MG63 (cell line): ENCODE measurements at places on chromosomes 6 and 20. TPM values are rescaled to one million over a fixed set of nuclear protein-coding genes. Genes with fewer than 3 reads are reported as not detected.
A peak's percentile ranks its signal among the peaks of the same experiment; 100 is the strongest.

KCNQ5 gene
- 7.8 and 10.6 TPM in 2 replicates for total RNA-seq

TMEM74B gene
- total RNA-seq: not detected in 2 replicates

LY6G6C gene
- not detected in 2 replicates for total RNA-seq

MLN gene
- total RNA-seq: not detected in 2 replicates

DNA sequence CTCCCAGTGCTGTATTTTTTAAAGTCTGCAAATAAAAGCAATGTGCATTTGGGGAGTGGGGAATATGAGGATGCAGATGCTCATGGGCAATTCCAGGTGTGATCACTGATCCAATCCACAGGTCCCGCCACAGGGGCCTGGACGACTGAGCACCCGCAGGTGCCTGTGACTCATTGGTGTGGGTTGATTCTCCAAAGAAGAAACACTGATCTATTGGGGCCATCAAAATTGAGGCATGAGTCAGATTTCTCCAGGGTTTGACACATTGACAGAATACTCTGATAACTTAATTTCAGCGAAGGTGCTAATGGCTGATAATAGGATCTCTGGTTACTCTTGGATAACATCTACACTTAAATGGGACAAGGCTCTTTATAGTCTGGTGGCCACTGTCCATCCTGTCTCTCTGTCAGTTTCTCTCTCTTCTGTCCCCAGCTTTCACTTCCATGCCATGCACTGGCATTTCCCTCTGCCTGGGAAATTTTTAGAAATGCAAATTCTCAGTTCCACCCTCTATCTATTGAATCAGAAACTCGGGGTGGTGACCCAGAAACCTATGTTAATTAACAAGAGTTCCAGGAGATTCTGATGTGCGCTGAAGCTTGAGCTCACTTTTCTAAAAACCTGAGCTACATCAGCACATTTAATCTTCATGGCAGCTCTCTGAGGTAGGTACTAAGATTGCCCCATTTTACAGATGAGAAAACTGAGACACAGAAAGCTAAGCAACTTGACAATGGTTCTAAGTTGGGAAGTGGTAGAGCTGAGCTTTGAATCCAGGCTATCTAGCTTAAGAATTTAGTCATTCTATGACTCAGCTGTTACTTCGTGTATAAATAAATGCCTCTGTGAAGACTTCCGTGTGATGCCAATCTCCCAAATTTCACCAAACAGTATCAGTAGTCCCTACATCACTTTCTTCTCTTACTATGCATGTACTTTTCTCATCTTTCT, 10.2 kb upstream of the RCAN2 start:
- DNase-seq: no peak

DNA sequence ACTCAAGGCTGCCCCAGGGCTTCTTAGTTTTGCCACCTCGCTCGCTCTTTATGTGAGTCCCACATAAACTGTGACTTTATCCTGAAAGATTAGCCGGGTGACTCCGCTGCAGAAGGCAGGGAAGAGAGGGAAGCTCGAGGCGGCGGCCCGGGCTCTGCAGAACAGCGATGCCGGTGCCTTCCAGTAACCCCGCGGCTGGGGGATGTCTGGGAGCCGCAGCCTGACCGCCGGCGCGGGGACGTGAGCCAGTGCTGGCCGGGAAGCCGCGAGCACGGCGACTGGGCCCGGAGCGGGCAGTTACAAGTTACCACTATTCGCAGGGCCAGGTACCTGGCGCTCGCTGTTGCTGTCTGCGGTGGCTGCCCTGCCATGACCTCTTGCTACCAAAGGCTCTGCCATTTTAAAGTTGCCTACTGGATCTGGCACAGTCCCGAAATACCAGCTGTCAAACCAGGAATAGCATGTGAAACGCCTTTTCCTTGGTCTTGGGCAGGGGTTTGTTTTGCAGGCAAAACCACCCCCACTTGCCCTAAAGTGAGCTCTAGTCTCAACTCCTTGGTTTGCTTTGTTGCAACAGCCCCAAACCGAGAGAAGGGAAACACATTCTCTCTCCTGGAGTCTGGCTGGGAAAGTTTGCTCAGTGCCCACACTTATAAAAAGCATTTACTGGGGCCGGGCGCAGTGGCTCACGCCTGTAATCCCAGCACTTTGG, 124.0 kb upstream of the SLC2A12 start:
- peak; percentile 43 for DNase-seq

DNA sequence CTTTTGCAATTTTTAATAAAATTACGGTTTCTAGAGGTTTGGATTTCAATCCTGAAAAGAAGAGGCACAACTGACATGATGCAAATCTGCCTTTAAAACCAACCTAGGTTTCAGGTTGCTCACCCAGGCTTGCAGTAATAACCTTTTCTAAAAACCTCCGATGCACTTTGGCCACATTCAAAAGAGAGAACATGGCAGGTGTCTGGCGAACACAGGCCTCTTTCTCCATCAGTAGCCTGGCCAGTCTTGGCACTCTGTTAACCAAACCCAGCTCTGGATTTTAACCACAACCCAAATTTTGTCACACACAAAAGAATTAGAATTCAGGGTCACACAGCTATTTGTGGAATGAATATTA, 55.8 kb upstream of the MAFB start:
- no peak for DNase-seq

DNA sequence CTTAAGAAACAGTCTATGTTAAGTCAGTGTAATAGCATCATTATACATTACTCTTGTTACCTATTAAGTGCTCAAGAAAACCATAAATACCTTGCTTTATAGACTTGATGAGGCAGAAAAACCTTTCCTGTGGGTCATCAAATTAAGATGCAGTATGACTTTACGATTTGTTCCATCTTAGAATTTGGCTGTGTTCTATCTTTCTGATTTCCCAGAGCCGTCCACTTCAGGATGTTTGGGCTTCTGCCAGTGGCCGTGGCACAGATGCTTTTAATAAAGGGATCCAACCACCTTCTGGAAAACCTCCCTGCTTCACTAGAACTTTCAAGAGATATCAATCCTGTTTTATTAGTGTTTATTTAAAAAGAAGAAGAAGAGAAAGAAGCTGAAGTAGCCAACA, 71.2 kb downstream of the PDE7B start:
- peak; percentile 53 for DNase-seq

DNA sequence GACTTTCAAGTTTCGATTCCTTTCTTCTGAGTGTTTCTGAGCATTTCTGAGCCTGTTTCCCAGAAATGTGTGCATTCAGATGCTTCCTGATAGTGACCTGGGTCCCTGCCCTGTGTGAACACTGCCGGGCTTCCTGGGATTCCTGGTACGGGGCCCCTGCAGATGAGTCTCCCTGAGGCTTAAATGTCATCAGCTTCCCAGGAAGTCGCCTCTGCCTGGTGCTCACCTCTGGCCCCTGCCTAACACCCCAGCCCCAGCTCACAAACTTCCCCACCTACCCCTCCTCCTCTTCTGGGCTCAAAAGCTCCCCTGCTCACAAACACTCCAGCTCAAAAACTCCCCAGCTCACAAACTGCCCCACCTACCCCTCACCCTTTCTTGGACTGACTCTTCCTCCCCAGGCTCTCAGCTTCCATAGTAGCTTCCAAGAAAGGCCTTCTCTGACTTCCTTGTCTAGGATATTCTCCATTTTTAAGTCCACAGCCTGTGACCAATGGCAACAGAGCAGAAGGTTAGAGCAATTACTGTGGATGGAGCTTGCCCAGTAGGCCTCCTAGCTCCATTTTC, 42.0 kb downstream of the TGM2 start:
- DNase-seq: peak; percentile 50

GRCh38 chr6:117272891-117273290, 7.5 kb downstream of the VGLL2 start:
- no peak for DNase-seq

DNA sequence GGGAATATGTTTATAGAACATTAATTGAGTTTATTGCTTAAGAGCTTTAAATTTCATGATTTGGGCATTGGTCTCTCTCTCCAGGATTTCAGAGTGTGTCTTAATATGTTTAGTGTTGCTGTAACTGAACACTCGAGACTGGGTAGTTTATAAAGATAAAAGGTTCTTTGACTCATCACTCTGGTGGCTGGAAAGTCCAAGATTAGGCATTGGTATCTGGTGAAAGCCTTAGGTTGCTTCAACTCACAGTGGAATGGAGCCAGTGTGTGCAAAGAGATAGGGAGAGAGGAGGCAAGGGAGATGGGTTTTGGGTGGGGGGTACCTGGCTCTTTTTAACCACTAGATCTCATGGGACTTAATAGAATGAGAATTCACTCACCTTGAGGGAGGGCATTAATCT, 35.6 kb upstream of the DTNBP1 start:
- no peak for DNase-seq

DNA sequence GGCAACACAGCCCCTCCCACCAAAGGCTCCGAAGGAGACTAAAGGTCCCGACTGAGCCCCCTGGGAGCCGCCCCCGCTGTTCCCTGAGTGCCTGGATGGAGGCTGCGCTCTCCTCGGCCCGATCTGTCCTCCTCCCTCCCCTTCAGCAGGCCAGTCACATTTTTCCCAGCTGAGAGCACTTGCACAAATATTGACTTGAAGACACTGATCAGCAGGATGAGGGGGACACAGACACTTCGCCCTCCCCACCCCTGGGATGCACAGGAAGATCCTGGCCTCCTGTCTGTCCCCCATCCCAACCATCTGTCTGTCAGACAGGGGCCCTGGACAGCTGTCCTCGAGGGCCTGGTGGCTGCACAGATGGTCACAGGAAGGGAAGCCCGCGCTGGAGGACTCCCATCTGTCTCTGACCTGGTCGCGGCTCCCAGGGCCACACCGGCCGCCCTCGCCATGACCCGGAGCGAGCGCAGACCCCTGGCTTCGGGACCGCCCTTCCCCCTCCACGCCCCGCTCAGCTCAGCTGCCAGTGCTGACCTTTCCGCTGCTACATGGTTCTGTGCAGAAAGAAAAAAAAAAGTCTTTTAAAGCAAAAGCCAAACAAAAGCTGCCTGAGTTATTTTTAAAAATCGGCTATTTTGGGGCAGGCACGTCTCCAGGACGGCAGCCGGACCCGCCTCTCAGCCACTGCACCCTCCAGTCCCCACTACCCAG, 11.1 kb downstream of the LAMA5 start:
- DNase-seq: no peak

DNA sequence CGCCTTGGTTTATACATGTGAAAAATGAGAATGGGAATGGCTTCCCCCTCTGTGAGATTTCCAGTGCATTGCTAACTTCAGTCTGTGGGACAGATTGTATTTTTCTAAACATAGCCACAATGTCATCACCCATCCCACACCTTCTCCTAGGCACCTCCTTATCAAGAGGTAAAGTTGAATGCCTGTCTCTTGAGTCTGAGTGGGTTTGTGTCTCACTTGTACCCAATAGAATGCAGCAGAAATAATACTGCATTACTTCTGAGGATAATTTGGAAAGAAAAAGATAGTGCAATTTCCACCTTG, 27.9 kb downstream of the RIN2 start:
- DNase-seq: no peak

GRCh38 chr6:167746975-167747374, 79.7 kb upstream of the AFDN start:
- DNase-seq: no peak

- no peak for DNase-seq
Measured at GRCh38 chr6:53287336-53288225, 61.2 kb downstream of the ELOVL5 start.

- no peak for DNase-seq
Measured at GRCh38 chr20:13909067-13909466, 81.3 kb downstream of the SEL1L2 start.

DNA sequence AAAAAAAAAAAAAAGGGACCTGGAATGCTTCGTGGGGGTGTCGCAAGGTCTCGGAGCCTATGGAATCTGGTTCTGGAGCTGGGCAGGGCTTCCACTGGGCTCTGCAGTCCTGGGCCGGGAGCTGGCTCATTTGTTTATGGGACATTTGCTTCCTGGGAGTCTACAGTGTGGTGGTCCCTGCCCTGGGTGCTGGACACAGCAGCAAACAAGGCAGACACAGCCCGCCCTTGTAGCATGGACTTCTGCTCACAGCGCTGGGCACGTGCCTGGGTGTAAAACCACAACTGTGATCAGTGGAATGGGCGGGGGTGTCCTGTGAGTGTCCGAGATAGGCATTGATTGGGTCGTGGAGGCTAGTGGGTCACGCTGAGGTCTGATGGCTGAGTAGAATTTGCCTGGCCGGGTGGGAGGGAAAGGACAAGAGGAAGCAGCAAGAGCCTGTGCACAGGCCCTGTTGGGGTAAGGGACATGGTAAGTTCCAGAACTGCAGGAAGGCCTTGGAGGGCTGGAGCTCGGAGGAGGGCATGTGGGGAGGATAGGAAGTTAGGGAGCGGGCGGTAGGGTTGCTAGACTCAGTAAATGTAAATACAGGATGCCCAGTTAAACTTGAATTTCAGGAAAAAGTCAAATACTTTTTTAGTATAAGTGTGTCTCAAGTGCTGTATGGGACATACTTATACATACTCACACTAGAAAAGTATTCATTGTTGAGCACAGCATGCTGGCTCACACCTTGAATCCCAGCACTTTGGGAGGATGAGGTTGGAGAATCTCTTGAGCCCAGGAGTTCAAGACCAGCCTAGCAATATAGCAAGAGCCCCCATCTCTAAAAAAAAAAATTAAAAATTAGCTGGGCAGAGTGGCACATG, 61.3 kb upstream of the PMEPA1 start:
- no peak for DNase-seq

DNA sequence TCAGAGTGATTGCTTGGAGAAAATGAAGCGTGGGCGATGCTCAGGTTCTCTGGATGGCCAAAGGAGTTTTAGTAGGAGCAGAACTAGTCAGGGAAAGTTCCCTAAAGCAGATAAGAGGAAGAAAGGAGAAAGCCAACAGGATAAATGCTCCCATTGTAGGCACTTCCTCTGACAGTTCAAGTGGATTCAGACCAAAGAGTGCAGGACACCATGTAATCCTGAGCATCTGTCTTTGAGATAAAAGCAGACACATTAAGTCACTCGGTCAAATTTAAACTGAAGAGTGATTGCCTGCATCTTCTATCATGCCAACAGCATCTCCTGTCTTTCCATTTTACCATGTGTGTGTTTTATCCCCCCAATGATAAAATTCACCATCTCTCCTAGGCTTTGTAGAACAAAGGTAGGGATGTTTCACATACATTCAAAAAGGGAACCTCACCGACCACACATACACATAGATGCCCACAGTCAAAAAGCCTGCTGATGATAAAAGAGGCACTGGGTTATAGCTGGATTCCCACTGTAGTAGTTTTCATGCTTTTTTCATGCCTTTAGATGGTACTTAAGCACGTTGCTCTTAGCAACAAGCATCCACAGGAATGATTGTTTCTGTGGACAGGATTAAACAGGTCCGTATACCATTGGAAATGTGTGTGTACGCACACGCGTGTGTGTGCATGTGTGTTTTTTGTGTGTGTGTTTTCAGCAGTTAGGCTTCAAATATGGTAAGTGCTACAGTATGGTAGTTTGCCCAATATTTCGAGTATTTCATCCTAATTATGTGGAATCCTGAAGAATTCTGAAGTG, 7.0 kb downstream of the GRIK2 start:
- DNase-seq: no peak

DNA sequence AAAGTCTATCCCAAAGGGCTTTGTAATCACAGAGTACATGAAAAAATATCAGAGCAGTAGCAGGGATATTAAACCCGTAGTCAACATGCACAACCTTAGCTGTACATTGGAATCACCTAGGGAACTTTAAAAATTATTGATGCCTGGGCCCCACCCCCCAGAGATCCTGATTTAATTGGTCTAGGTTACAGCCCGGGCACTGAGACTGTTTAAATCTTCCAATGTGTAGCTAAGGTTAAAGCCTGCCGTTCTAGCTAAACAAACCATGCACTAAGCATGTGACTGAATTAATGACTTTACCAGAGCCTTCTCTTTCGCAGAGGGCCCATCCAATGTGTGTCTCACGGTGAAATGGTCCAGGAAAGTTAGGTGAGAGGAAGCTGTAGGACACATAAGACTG, 14.1 kb upstream of the JAG1 start:
- no peak for DNase-seq

- DNase-seq: peak; percentile 41
Measured at GRCh38 chr6:154039231-154039842, at the start of gene OPRM1. Gene OPRM1 (plus strand): TSS chr6:154039240. CDS start chr6:154039545, 305 bp downstream.

GRCh38 chr6:90913266-90913960, 326.5 kb upstream of the MAP3K7 start:
- DNase-seq: no peak
